Activated T-helper 1 cell treated with anti-CD3 and anti-CD28 coated beads, Interleukin-2, amount 50 U/mL, for 16 hours (primary cell): ENCODE measurements at places on chromosomes 5 and 9.
A peak's percentile ranks its signal among the peaks of the same experiment; 100 is the strongest.

DNA sequence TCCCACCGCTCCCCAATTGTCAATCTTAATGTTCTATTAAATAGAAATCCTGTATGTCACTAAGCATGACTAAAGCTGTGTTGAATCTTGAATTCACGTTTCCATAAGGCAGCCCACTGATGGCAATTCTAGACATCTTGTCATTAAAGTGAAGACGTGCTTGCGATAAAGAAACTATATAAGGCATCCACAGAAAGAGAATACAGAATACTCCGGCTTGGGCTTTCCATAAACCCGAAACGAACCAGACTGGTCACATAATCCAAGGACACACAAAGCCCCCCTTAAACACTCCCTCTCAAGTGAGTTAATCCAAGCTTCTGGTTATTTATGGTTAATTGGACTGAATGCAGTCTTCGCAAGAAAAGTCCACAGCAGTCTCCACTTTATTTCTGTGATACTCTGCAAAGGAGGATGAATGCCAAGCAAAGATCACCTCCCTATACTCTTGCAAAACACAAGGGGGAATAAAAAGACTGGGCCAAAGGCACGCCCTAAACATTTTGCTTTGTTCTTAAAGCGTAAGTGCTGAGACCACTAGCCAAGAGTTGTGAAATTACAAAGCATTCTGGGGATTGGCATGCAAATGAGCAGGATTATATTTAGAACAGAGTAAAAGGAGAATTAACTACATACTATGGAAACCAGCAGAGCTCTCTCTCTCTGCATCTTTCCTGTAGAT, 54.7 kb downstream of the DPYSL3 start:
- no peak for DNase-seq

DNA sequence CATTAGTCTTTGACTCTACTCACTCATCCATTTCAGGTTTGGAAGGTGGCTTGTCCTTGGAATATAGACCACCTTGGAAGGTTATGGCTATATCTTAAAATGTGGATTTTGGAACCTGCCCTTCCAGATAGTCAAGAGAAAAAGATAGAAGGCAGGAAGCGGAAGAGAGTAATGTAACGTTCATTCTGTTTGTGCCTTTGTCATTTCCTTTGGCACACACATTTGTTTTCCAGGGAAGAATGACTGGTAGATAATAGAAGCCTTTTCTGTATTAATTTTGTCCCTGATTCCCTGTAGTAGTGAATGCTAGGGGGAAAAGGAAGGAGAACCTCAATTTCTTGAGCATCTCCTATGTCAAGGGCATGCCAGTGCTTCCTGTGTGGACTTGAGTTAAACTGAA, 54.7 kb downstream of the PPIC start:
- DNase-seq, result no peak

- no peak for DNase-seq
These were observed 13.5 kb downstream of the CFAP90 start for GRCh38 chr5:7837403-7837802.

DNA sequence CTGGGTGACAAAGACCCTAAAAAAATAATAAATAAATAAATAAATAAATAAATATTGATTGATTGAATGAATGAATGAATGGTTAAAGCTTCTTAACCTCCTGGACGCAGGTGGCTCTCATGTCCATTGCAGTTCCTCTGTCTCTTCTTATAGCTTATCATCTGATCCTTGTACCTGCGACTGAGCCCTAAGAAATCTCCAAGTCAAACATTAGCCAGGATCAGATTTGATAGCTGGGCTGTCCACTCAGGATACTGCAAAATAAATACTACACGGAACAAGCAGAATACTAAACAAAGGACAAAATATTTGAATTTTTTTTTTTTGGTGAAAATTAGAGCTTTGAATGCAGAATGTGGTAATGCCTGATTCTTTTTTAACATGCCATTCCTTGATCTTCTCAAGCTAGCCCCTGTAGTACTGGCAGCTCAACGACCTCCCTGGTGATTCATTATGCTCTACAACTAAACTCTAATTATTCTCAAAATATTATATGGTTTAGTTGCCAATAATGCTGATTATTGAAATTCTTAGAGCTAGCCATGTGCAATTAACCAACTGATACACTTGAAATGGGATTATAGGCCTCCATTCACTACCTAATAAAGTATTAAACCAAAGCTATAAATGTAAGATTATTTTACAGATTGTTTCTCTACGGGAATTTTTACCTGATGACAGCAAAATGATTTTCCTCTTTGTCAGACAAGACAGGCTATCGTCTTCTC, 9.9 kb upstream of the TMEM245 start:
- no peak for DNase-seq

DNA sequence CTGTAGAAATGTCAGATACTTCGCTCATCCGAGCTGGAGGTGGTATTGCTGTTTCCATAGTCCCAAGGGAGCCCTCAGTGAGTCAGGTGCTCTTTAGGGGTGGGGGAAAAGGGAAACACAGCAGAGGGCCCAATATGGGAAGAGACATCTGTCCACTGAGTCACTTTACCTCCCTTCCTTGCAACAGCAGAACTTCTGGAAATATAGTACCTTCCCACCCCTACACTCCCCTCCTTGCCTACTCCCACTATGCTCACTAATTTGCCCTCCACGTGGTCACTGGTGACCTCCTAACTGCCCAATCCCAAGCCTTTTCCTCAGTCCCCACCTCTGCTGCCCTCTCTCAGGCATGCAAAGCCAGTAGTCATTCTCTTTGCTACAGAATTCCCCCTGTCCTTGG, 1.9 kb downstream of the HK3 start:
- DNase-seq, result no peak

GRCh38 chr5:131532031-131532640, 102.9 kb downstream of the RAPGEF6 start:
- no peak for DNase-seq

DNA sequence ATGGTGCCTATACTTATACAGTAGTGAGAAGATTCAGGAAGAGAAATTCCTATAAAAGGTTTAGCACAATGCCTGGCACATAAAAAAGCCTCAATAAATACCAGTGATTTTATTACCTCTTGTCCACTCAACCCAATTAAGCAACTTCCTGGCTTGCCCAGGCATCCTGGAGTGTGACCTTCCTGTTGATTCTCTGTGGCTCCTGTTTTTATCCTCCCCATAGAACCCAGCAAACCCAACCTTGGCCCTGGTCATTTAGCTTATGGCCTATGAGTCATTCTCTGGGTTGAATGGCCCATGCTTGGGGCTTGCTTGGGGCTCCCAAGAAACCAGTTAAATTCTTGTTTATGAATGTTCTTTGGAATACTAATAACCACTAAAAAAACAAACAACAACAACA, 21.4 kb upstream of the SPARC start:
- no peak for DNase-seq

DNA sequence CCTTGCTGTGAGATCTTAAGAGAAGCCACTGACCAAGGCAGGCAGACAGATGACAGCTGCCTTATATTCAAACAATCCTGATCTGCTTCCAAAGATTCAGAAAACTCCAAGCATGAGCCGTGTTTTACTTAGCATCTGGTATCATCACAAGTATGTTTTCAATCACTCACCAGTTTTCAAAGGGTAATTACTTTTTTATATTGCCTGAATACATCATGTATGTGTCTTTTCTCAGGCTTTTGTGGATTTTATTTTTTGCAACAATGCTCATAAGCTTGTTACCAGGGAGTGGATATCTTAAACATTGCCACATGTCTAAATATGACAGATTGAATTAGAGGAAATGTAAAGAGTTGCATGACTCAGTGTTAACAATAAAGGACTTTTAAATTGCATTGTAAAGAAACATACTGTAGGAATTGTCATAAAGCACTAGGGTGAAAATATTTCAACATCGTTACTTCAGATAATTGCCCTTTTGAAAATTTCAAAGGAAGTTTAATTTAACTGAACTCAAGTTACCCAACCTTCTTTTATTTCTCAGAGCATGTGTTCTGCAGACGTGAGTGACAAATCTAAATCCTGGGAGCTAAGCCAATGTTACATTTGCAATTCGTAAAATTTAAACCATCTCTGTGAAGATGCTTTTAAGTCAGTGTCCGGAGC, 326.1 kb downstream of the PLK2 start:
- DNase-seq, result no peak

DNA sequence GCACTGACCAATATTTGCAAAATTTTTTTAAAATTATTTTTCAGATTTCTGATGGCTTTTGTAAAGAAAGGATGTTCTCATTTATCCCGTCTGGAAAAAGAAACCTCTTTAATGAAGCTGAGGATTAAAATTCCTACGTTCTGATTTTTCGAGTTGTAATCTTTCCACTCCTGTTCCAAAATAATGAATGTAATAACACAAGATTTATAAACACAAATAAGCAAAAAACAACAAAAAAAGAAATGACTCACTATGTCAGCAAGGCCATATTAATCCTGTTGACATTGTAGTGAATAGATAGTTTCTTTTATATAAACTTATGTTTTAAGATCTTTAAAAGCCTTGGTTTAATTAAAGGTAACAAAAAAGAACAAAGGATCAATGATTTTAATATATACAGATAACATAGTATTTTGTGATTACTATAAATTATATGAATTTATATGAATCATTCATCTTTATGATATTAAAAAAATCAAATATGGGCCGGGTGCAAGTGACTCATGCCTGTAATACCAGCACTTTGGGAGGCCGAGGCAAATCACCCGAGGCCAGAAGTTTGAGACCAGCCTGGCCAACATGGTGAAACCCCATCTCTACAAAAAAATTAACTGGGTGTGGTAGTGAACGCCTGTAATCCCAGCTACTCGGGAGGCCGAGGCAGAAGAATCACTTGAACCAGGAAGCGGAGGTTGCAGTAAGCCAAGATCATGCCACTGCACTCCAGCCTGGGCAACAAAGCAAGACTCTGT, 336.6 kb upstream of the DAB2 start:
- DNase-seq, result no peak

DNA sequence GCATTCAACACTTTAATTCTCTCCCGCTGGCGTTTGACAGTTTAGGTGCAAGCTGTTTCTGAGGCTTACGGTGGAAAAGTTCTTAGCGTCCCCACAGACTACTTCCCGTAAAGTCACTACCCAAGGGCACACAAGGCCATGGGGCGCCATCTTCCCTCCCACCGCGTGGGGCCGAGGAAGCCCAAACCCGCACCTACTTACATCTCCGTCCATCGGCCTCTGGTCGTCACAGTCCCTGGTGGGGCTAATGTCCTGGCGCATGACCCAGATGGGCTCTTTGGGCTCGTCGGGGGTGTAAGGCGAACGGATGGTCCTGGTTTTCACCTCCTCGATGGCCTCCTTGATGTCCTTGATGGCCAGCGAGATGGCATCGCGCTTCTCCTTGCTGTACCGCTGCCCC, 156.4 kb downstream of the APBA1 start:
- no peak for DNase-seq

GRCh38 chr5:126801992-126802294, 25.0 kb downstream of the LMNB1 start:
- no peak for DNase-seq

GRCh38 chr9:125942125-125942524, 195.0 kb downstream of the PBX3 start:
- no peak for DNase-seq

- no peak for DNase-seq
These were observed 9.3 kb upstream of the MYOT start for GRCh38 chr5:137858223-137858916.

DNA sequence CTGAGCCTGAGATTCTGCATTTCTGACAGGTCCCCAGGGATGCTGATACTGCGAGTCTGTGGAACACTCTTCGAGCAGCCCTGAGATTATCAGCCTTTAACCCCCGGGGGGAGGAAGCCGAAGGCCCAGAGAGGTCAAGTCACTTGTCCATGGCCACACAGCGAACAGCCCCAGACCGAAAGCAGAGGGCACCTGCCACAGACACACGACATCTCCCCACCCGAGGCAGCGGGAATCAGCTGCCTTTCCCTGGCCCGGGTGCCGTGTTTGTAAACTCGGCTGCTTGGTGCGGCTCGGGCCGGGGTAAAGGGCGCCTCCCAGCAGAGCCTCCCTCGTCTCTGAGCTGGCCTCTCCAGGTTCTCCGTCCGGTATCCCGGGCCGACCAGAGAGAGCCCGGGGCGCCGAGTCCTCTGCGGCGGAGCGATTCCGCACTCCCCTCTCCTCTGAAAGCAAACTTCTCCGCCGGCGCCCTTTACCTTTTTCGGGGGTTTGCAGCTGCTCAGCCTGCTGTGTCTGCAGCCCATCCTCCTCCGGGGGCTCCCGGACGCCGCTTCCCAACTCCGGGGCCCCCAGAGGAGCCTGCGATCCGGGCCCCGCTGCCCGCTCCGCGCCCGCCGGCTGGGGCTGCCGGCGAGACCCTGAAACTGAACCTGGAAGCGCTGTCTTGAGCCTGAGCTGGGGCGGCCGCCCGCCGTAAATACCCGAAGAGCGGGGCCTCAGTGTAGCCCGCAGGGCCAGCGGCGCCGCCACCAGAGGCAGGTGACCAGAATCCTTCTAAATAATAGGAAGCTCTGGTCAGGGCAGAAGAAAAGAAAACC, at the start of gene CCDC69:
Gene CCDC69 (minus strand): TSS at position 646 of the 818 bp plus-strand sequence. CDS start 122 bp downstream, at position 524.
- peak; percentile 42 for DNase-seq

GRCh38 chr9:135394699-135395645, 84.6 kb upstream of the PPP1R26 start:
- DNase-seq, result no peak

DNA sequence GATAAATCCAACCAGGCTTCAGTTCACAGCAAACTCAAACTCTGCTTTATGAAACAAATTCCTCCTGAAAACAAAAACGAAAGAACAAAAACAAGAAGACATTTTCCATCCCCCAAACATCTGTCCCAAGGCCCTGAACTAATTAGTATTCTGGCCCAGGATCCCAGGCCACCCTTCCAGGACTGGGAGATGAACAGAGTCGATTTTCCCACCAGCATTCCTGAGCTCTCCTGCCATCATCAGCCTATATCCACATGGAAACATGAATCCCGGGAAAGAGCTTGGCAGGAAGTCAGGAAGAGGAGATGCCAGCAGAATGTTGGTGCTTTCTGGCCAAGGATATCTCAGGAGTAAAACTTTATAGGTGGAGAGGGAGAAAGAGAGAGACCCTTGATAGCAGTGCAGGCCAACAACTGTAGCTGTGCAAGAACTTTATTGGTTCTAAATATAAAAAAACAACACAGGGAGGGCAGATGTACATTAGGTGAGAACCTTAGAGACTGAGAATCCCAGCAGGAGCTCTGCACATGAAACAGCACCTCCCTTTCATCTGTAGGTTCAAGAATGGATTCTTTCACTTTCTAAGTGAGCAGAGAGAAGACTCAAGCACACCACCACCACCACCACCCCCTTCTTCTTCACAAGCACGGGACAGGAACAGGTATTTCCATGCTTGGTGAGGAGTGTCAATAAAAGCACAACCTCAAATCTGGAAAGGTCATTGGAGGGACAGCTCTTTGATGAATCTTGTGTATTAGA, 190.7 kb upstream of the TAS2R1 start:
- DNase-seq, result no peak

DNA sequence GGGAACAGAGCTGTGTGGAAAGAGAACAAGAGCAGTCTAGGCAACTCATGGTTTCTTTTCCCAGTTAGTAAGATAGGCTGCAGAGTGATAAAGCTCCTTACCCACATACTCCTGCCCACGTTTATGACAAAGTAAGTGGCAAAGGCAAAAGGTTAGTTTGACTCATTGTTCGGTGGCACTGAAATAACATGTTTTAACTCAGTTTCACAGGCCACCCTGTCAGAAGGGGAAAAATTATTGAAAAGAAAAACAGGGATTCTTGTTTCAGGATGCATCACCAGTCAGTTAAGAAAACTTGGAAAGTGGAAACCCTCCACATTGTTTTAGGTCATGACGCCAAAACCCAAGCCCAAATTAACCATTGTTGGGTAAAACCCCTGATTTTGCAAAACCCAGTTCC, 22.3 kb upstream of the DAB2 start:
- DNase-seq, result no peak

- no peak for DNase-seq
These were observed 13.9 kb downstream of the SLC31A2 start for GRCh38 chr9:113164536-113165300.

- no peak for DNase-seq
These were observed 32.0 kb downstream of the MAN2A1 start for GRCh38 chr5:109721741-109722140.
